Myocyte (in vitro differentiated cells): ENCODE measurements at places on chromosomes 1 and 21. TPM values are rescaled to one million over a fixed set of nuclear protein-coding genes. Genes with fewer than 3 reads are reported as not detected.

HSPB7 gene
- 38.7 and 94.0 TPM in 2 replicates for total RNA-seq

TMEM240 gene
- total RNA-seq, result not detected in 2 replicates

MTOR gene
- 50.2 and 54.7 TPM in 2 replicates for total RNA-seq

CSMD2 gene
- not detected in 2 replicates for total RNA-seq

PYHIN1 gene
- not detected in 2 replicates for total RNA-seq

FAM72A gene
- 0.21 and 2.5 TPM in 2 replicates for total RNA-seq

IFNGR2 gene
- total RNA-seq, result 24.8 and 33.6 TPM in 2 replicates

SELP gene
- not detected in 2 replicates for total RNA-seq

ERG gene
- total RNA-seq, result 1.4 TPM in 1 of 2 replicates, not detected in the other

FAM72B gene
- total RNA-seq, result 0.21 and 0.26 TPM in 2 replicates

SPAG17 gene
- not detected in 2 replicates for total RNA-seq

SPATC1L gene
- 16.1 and 16.8 TPM in 2 replicates for total RNA-seq

VASH2 gene
- 75.0 and 113 TPM in 2 replicates for total RNA-seq

FCGR2B gene
- not detected in 2 replicates for total RNA-seq
